Adipocyte (in vitro differentiated cells): ENCODE measurements at places on chromosomes 2 and 18.

- DNase-seq: peak; percentile 20
Observed at GRCh38 chr2:150178591-150178990, 308.9 kb downstream of the RND3 start.

GRCh38 chr2:158042245-158042644 lies 59.4 kb upstream of the UPP2 start:
- no peak for DNase-seq

DNA sequence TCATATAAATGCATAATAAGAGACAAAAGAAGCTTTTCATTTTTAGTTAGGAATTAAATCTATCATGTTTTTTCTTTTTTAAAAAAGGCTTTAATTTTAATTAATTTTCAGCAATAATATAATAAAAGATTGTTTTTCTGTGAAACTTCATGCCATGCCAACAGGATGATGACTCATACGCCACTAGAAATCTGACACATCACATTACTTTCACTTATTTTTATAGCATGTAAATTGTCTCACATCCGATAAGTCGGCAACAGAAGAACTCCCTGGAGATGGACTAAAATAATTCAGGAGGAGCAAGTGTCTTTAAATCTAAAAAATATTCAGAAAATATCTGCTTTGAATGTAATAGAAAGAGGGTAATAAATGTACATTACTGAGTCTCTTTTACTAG lies 1024.2 kb upstream of the ACVR2A start:
- no peak for DNase-seq

DNA sequence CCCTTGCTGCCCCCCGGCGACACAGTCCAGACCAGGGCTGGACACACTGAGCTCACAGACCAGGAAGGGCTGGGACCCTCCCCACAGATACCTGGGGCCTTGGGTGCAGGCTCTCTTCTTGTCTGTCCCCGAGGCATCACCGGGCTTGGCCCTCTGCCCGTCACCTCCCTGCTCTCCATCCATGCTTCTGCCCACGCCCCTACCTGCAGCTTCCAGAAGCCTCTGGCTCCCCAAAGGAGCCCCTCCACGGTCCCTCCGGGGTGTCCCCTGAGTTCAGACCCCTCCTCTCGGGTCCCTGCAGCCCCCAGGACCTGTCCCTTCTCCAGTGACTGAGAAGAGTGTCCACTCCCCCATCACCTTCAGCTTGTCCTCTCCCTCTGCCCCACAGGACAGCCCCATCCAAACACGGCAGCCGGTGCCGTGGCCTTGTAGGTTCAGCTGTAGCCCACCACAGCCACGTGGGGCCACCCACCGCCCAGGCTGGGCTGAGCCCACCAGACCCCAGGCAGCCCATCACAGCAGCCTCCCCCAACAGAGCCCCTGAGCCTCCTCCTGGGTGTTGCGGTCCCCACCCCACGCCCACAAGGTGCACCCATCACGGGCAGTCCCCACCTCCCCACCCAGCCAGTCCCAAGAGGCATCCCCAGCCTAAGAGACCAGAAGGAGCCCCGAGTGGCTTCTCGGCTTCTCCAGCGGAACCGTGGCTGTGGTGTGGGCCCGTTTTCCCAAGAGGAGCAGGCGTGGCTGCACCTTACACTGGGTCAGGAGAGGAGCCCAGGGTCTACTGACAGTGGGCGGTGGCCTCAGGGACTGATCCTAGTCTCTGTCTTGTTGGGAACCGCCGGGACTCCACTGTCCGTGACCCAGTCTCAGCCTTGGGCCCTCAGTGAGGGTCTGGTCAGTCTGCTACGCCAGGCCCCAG lies 53.1 kb downstream of the RAMP1 start:
- no peak for DNase-seq

DNA sequence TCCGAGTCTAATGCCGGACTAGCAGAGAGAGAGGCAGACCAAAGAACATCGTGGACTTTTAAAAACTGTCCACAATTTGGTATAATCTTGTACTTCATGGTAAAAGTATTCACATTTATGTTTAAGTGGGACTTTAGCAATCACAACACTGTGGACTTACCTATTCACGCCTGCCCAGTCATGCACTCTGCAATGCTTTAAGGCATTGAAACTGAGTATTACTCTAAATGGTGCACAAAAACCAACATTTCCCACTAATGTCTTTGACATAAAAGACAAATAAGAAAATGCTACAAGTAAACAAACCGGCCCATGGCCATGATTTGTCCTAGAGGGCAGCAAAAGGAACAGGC lies 91.3 kb downstream of the ACVR1 start:
- DNase-seq: no peak

- DNase-seq: no peak
Observed at GRCh38 chr18:49859021-49859359, 45.7 kb upstream of the ACAA2 start.

- no peak for DNase-seq
Observed at GRCh38 chr2:30022444-30023071, 101.2 kb upstream of the ALK start.

GRCh38 chr2:109339519-109339966 lies 210.5 kb downstream of the SH3RF3 start:
- DNase-seq: peak; percentile 26

GRCh38 chr2:37718515-37719161 lies 47.2 kb upstream of the CDC42EP3 start:
- no peak for DNase-seq

DNA sequence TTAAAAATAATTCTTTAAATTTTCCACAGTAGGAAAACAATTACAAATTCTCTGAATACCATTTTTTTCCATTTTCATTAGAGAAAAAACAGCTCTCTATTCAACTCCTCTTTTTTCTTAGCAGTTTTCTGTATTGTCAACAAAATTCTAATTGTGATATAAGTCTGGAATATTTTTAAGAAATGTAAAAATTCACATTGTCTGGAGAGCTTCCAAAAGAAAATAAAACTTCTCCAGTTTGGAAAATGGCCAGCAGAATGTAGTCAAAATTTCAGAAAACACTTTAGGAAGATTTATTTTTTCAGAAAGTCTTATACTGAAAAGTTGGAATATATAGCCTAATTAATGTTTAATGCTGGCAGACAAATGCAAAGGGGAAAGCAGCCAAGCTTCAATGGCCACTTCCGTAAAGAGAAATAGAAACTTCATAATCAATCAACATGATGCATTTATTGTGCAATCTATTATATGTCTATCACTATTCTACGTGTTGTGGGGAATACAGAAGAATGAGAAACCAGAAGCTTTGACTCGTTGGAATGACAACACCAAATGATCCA lies 733.2 kb upstream of the PKDCC start:
- DNase-seq: no peak

GRCh38 chr2:136319651-136320050 lies 201.7 kb upstream of the CXCR4 start:
- no peak for DNase-seq

DNA sequence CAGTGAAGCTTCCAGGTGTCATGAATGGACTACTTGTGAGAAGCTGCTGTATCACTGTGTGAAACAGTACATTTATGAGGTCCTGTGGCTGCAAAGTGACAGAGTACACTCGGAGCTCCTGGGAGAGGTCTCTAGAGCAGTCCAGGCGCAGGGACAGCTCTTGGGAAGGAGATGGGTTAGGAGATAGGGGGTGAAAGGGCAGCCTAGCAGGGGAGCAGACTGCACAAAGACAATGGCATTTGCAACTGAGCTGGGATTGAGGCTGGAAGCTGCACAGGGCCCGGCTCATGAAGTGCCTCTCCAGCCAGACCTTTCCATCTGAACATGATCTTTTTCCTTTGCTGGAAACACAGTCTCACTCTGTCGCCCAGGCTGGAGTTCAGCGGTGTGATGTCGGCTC lies 83.6 kb downstream of the RHOB start:
- no peak for DNase-seq

- DNase-seq: no peak
Observed at GRCh38 chr2:95056461-95057459, 31.3 kb downstream of the MAL start.
